ENCODE measurements at places on chromosomes 11 and 22. TPM values are rescaled to one million over a fixed set of nuclear protein-coding genes. Genes with fewer than 3 reads are reported as not detected.

NLRP10 gene
- total RNA-seq = 3.4 TPM

MDK gene
- total RNA-seq = 47.5 TPM

CSF2RB gene
- 0.14 TPM for total RNA-seq

MUC2 gene
- total RNA-seq = not detected

BLID gene
- 6.6 TPM for total RNA-seq

MMP8 gene
- total RNA-seq = not detected

CCDC83 gene
- not detected for total RNA-seq

USP2 gene
- total RNA-seq = not detected

ZBTB44 gene
- 32.2 TPM for total RNA-seq

PRG2 gene
- not detected for total RNA-seq

NXPE2 gene
- total RNA-seq = not detected

MYRF gene
- total RNA-seq = 6.4 TPM

LPXN gene
- 30.6 TPM for total RNA-seq

KIRREL3 gene
- 0.22 TPM for total RNA-seq

LRRC4C gene
- under 0.01 TPM for total RNA-seq

ASCL2 gene
- total RNA-seq = not detected

MOGAT2 gene
- total RNA-seq = not detected

TMEM121B gene
- under 0.01 TPM for total RNA-seq

MRPL11 gene
- total RNA-seq = 30.9 TPM

LZTR1 gene
- total RNA-seq = 68.9 TPM

KDM4D gene
- total RNA-seq = 1.9 TPM

MS4A12 gene
- not detected for total RNA-seq

GRIK4 gene
- 0.29 TPM for total RNA-seq

OR4A5 gene
- not detected for total RNA-seq

NXF1 gene
- total RNA-seq = 35.2 TPM

FAM181B gene
- total RNA-seq = not detected

OR2D2 gene
- total RNA-seq = 1.4 TPM

BTBD18 gene
- not detected for total RNA-seq

PAMR1 gene
- total RNA-seq = 185 TPM

SPDYC gene
- total RNA-seq = not detected

OR2AG2 gene
- total RNA-seq = 1.6 TPM

KRTAP5-8 gene
- not detected for total RNA-seq

KCNJ11 gene
- total RNA-seq = not detected

CCDC87 gene
- total RNA-seq = 0.29 TPM

CNTF gene
- 4.9 TPM for total RNA-seq

MYBPC3 gene
- not detected for total RNA-seq

ANO3 gene
- not detected for total RNA-seq

LINC01488 gene
- total RNA-seq = not detected

RASD2 gene
- not detected for total RNA-seq

SLC22A12 gene
- total RNA-seq = not detected

OR10A2 gene
- not detected for total RNA-seq

TRIM34 gene
- total RNA-seq = 4.4 TPM

MMP1 gene
- 1,229 TPM for total RNA-seq

MEI1 gene
- total RNA-seq = 6.7 TPM

APOBEC3G gene
- 12.7 TPM for total RNA-seq

SLC43A1 gene
- total RNA-seq = 13.2 TPM

GLYAT gene
- total RNA-seq = not detected

API5 gene
- 103 TPM for total RNA-seq

KCNQ1OT1 gene
- 4.2 TPM for total RNA-seq

MAJIN gene
- total RNA-seq = not detected

AHNAK gene
- 206 TPM for total RNA-seq

IL17RA gene
- total RNA-seq = 7.0 TPM

CSNK2A3 gene
- total RNA-seq = 2.0 TPM

VWCE gene
- total RNA-seq = 1.1 TPM

Measured in placental pericyte (primary cell).